Eye (tissue), 1 donor: ENCODE measurements at places on chromosomes 13 and 19.

- DNase-seq = peak; percentile 54
These were observed 195.6 kb downstream of the GGACT start for GRCh38 chr13:100392709-100393630.

- DNase-seq = no peak
These were observed 19.1 kb downstream of the PEPD start for GRCh38 chr19:33502521-33502920.

GRCh38 chr19:55255618-55256423, 3.0 kb downstream of the PPP6R1 start:
- DNase-seq = no peak

GRCh38 chr13:97884707-97885468, 68.6 kb upstream of the IPO5 start:
- no peak for DNase-seq

- no peak for DNase-seq
These were observed 34.4 kb upstream of the FXYD3 start for GRCh38 chr19:35081201-35081600.

- peak; percentile 56 for DNase-seq
These were observed at the start of gene SH2D3A for GRCh38 chr19:6767357-6768235. Gene SH2D3A (minus strand): TSS chr19:6767435. CDS start chr19:6763748, 3,687 bp downstream.

- DNase-seq = no peak
These were observed 21.7 kb downstream of the KCTD15 start for GRCh38 chr19:33818411-33818810.

GRCh38 chr13:42478531-42479156, 95.3 kb upstream of the TNFSF11 start:
- DNase-seq = peak; percentile 4

GRCh38 chr19:50365434-50366306, at the start of gene NAPSA:
Gene NAPSA (minus strand): TSS chr19:50365639. CDS start chr19:50365621, 18 bp downstream.
- no peak for DNase-seq

- no peak for DNase-seq
These were observed 994 bp downstream of the CCDC194 start for GRCh38 chr19:17393002-17393401.

GRCh38 chr19:55645512-55645881, 2.0 kb downstream of the ZNF581 start:
- no peak for DNase-seq

- DNase-seq = peak; percentile 58
These were observed 63.0 kb upstream of the FLT1 start for GRCh38 chr13:28557725-28558520.

GRCh38 chr19:1765232-1765903, 12.1 kb downstream of the ONECUT3 start:
- peak; percentile 72 for DNase-seq
